ENCODE measurements at places on chromosomes 5 and 9.

GRCh38 chr9:135418161-135418560 lies 61.4 kb upstream of the PPP1R26 start:
- no peak for DNase-seq

- no peak for DNase-seq
Measured at GRCh38 chr9:84411683-84412267, 71.2 kb upstream of the SLC28A3 start.

GRCh38 chr5:163594951-163595350 lies 89.5 kb downstream of the MAT2B start:
- no peak for DNase-seq

DNA sequence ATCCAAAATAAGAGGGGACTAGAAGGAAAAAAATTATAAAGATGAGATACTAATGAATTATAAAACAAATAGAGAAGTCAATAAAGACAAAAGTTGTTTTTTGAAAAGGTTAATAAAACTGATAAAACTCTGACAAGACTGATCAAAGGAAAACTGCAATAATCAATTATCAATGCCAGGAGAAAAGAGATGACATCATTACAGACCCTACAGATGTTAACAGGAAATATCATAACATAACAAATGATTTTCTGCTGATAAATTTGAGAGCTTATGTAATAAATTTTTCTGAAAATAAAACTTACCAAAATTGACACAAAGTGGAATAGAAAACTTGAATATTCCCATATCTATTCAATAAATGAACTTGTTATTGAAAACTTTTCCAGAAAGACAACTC lies 34.3 kb upstream of the CEP72 start:
- no peak for DNase-seq

DNA sequence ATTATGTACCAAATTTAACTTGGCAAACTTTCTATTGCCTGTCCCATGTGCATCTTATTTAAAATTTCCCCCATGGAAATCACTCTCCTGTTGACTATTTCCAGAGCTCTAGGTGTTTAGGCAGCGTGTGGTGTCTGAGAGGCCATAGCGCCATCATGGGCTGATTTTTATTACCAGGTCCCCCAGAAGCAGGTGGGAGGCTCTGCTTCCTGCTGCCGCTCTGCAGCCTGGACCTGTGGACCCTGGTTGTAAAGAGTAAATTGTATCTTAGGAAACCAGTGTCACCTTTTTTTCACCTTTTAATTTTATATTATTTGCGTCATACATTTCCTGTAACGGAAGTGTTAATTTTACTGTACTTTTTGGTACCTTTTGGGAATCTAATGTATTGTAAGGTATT lies 6.4 kb downstream of the HNRNPAB start:
- DNase-seq: no peak

GRCh38 chr9:22813529-22813928 lies 366.9 kb downstream of the DMRTA1 start:
- DNase-seq: no peak
